Tongue (tissue), 3 donors: ENCODE measurements at places on chromosomes 5 and 9.

DNA sequence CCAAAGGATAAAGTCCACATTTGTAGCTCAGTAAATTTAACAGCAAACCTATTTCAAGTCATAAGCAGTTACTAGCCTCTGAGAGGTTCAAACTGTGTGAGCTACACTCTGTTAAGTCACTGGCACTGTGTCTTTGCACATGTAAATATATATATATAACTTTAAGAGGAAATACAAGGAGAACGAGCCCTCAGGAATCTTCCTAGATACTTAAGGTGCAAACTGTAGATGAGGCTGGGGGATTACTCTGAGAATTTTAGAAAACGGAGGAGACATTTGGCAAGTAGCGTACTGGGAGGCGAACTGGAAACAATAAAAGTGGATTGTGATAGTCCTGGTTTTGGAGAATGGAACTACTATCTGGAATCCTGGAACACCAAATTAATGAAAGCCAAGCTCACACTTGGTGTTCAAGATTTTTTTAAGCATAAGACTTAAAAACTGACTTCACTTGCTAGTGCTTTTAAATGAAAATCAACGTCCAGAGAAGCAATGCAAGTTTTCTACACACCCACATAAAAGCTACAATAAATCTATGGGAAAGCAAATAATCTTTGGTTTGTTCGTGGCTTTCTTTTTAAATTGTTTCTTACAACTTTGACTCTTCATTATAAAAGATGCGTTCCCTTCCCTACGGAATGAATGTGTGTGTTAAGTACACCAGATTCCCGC lies 1057.0 kb upstream of the DMAC1 start:
- DNase-seq: no peak

DNA sequence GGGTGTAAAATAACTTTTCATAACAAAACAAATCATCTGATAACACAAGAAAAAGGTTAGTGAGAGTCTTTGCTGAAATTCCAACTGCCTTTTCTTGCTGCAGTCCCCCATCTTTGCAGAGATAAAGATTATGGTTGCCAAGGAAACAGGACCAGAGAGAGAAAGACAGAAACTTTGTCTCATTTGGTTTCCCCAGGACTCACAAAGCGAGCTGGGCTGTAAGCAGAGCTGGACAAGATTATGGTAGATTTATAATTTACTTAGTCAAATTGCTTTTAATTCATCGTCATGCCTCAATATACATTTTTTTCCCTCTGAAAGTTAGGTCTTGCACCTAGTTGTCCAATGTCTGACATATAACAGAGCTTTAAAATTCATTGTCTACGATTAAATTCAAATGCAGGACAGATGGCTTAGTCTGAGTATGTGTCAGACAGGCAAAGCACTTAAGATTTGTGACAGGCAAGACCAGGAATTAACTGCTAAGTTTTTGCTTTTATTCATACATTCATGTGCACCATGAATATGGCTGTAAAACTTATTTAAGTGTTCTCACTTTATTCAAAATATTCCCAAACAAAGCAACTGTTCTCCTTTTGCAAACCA lies 17.4 kb downstream of the ENC1 start:
- DNase-seq: no peak

DNA sequence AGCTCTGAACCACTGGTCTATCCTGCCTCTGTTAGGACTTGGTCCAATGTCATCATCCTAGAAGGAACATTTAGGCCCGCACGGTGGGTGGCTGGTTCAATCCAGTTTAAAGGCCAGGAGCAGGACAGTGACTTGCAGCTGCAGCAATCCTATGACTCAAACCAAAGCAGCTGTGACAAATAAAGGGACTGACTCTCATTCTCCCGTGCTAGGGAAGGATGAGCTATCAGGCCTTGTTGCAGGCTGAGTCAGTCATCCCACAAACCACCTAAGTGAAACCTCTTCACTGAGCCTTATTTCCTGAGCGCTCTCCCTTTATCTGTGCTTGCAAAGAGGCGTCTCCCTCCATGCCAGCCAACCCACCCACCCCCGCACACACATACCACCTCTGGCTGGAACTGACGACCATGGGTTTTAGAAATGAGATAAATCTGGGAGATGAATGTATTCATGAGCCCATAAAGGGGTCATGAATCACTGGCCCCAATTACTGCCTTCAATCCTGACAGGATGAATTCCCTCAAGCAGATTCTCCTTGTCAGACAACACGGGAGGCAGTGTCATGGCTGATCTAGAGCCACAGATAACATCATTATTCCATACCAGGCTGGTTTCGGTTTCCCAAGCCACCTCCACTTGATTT lies 93.4 kb downstream of the KCNIP1 start:
- peak; percentile 29 for DNase-seq

- DNase-seq: no peak
Observed at GRCh38 chr5:149667084-149667828, 62.9 kb upstream of the PPARGC1B start.

DNA sequence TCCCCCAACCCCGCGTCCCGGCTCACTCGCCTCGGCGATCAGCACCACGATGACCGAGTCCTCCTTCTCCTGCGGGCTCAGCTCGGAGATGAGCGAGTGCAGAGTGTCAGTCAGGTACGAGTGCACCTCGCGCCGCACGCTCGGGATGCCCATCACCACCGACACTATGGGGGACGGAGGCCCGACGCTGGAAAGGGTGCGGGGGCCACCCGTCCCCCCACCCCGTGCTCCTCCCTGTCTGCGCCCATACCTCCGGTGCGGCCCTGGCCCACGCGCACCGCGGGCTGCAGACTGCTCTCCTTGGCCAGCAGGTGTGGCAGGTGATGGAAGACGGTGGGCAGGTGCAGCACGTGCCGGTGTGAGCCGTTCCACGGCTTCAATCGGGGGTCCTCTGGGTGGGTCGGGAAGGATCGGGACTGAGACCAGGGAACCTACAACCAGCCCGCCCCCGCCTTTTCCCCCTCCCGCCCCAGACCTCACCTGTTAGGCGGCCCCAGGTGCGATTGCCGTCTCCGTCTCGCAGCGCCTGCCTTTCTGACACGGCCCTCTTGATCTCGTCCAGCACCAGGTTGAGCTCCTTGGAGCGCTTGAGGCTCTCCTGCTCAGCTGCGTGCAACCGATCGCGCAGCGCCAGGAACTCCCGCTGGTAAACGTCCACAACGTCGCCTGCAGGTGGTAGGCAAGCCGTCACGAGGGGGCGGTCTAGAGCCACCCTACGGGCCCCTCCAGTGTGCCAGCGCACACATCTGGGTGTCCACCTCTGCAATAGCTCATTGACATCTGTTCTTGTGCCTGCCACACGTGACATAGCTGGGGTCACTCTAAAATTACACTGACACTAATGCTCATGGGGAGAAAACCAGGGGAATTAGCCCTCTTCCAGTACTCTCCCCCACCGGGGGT lies 5.1 kb downstream of the MGAT4B start:
- DNase-seq: peak; percentile 77

DNA sequence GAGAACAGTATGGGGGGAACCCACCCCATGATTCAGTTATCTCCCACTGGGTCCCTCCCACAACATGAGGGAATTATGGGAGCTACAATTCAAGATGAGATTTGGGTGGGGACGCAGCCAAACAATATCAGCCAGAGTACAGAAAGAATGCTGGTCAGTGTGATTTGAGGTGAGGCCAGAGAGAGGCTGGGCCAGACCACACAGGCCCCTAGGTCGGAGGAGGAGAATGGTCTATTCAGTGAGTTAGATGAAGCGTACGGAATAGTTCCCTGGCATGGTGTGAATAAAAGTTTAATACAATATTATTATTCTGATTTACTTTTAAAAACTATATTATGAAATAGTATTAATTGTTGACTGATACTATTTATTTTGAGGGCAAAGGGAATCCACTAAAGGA lies 39.7 kb downstream of the PCSK5 start:
- no peak for DNase-seq

GRCh38 chr9:79053598-79053997 lies 518.2 kb upstream of the TLE4 start:
- no peak for DNase-seq

DNA sequence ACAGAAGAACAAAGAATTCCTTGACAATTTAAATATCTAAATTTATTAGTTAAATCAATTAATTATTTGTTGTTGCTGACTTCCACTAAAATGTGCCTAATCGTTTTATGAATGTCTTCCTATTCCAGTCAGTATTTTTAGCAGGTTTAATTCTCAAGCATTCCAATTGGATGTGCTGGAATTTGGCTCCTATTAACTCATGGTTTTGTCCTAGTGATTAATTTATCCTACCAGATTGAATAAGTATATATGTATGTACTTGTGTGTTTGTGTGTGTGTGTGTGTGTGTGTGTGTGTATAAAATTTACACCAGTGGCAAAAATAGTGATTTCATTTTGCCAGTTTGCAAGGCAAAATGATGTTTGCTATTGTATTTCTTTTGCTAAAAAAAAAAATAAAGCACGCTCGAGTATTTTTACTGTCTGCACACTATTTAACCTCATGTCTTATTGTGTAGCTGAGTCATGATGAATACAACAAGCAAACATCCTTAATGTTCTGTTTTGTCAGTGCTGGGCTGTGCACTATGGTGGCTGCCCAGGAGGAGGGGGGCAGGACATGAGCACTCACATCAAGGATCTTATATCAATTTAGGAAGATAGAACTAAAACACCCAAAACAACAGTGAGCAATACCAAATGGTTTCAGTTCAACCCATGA lies 375.5 kb downstream of the PDE4D start:
- no peak for DNase-seq

GRCh38 chr5:146721073-146721815 lies 157.3 kb downstream of the PPP2R2B start:
- DNase-seq: no peak

DNA sequence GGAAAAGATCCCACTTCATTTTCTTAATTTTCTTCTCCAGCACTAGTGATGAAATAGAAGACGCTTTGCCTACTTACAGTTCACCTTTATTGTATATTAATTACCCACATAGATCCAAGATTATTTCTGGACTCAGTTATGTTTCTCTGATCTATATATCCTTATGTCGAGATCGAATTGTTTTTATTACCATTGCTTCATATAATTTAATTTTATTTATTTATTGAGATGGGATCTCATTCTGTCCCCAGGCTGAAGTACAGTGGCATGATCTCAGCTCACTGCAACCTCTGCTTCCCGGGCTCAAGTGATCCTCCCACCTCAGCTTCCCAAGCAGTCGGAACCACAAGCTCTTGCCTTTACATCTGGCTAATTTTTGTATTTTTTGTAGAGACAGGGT lies 121.3 kb downstream of the UGCG start:
- DNase-seq: no peak

DNA sequence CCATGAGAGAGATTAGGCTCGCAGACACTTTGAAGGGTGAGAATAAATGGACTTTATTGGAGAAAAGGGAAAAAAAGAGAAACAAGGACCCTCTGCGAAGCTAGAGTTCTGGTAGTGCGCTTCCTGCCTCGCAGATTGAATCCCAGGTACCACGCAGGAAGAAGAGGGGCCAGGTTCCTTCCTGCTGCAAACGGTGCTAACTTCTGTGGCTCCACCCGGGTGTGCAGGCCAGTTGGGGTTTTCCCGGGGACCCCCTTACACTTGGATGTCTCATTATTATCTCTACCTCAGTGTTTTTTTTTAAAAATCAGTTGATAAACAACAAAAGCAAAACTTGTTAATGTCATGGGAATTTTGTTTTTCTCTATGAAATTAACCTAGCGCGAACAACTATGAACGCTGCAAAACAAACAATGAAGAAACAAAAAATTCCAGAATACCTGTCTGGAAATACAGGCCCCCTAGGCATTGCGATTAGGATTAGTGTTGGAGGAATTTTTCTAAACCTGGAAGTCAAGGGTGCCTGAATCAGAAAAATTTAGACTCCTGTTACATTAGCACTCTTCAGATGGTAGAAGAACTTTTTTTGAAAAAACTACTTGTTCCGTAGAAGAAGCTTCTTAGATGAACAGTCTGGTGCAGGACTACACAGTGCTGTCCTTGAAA lies 414.5 kb downstream of the MAN2A1 start:
- no peak for DNase-seq

- no peak for DNase-seq
Observed at GRCh38 chr9:114367772-114368569, 19.8 kb downstream of the AKNA start.

DNA sequence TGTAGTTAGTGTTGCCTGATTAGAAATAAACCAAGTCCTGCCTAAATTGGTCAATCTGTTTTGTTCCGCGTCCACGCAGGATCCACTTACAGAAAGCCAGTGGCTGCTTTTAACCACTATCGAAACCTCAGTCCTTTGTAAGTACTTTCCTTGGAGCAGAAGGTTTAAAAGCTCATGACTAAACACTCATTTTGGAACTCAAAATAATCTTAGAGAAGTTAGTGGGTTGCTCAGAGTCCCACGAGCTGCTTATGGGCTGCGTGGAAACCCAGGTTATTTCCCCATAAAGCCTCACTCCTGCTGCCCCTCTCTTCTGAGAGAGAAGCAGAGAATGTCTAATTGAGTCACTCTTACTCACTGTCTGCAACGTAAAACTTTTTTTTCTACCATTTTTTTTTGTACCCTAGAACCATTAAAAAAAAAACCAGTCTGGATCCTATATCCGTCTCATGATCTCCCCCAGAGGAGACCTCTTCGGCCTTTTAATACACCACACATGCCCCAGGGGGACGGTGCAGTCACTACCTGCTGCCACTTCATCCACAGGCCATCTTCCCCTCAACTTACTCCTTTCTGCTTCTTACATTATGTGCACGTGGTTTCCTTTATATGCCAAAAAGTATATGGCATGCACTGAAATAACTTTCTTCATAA lies 7.6 kb downstream of the BASP1 start:
- no peak for DNase-seq
